Chondrocyte (in vitro differentiated cells): ENCODE measurements at places on chromosomes 11 and 22.
A peak's percentile ranks its signal among the peaks of the same experiment; 100 is the strongest.

DNA sequence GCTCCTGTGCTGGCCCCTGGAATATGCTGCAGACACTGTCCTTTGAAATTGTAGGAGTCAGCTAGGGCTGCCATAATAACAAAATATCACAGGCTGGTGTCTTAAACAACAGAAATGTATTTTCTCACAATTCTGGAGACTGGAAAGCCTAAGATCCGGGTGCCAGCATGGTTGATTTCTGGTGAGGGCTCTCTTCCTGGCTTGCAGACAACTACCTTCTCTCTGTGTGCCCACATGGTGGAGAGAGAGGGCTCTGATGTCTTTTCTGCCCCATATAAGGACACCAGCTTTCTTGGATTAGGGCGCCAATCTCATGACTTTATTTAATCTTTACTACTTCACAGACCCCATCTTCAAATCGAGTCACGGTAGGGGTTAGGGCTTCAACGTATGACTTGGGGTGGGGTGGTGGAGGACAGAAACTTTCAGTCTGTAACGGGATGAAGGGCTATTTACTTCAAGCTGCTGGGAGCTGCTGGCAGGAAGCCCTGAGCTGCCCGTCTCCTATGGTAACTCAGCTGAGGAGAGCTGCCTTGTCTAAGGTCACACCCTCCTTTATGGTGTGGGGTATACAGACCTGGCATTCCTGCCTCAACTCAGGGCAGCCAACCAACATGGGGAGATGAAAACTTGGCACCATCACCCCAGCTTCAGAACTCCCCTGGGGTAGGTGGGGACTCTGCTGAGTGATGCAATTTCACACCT is 142.9 kb upstream of the ZBED5 start:
- DNase-seq, result no peak

DNA sequence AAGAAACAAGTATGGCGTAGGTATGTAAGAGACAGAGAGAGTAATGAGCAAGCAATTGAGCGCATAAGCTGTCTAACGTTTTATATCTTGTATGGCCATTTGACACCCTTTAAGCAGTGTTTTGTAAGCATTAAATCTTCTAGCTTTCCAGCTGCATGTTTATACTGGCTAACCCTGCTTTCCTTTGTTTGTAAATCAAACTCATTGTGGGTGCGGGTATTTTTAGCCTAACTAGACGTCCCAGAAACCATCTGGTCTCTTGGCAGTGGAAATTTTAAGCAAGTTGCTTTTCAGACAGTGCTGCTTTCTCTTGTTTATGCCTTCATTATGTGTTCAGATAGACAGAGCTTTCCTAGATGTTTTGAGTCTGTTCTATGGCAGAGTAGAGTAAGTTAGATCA is 73.5 kb downstream of the RNF169 start:
- DNase-seq, result no peak

GRCh38 chr11:102288725-102289083 is 28.6 kb upstream of the BIRC3 start:
- no peak for DNase-seq

GRCh38 chr11:96008161-96008720 is 84.3 kb upstream of the MTMR2 start:
- DNase-seq, result no peak

- no peak for DNase-seq
Measured at GRCh38 chr11:859394-860131, 16.9 kb downstream of the TSPAN4 start.

- DNase-seq, result peak; percentile 87
Measured at GRCh38 chr11:70501933-70502540, 103.7 kb downstream of the CTTN start.

GRCh38 chr11:133991101-133991500 is 34.3 kb upstream of the IGSF9B start:
- no peak for DNase-seq

DNA sequence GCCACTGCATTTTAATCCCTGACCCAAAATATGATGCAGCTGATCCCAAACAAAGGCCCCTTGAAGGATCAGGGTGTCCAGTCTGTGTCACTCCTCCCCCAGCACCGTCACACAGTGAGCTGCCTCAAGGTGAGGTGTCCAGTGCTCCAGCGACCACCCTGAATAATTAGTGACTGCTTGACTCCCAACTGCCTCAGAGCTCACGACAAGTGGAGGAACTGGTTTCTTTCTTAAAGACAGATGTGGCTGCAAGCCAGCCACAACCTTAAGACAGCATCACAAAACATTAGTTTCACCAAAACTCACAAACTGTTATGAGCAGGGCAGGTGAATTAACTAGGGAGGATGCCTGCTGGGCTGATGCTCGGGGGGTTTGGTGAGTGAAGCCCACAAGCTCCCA is 74.6 kb downstream of the PIWIL3 start:
- no peak for DNase-seq

- no peak for DNase-seq
Measured at GRCh38 chr11:46112961-46113607, 8.2 kb downstream of the PHF21A start.

- DNase-seq, result no peak
Measured at GRCh38 chr11:117328375-117329010, 839 bp downstream of the CEP164 start.

DNA sequence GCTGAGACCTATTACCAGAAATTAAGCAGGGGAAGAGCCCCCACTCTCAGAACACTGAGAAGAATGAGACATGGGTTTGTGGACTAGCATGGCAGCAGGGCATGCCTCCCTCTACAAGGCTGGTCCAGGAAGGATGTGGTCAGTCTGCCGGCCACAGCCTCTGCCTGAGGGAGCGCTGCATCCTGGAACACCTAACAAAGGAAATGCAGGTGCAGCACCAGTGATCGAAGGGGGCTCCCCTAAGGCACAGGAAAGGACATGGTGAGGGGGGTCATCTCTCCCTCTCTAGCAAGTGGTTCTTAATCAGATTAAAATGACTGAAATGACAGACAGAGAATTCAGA is 40.6 kb upstream of the ARL14EP start:
- no peak for DNase-seq

GRCh38 chr11:77617892-77618291 is 19.7 kb downstream of the CLNS1A start:
- DNase-seq, result no peak

GRCh38 chr11:6427516-6427915 is 8.6 kb upstream of the APBB1 start:
- no peak for DNase-seq

DNA sequence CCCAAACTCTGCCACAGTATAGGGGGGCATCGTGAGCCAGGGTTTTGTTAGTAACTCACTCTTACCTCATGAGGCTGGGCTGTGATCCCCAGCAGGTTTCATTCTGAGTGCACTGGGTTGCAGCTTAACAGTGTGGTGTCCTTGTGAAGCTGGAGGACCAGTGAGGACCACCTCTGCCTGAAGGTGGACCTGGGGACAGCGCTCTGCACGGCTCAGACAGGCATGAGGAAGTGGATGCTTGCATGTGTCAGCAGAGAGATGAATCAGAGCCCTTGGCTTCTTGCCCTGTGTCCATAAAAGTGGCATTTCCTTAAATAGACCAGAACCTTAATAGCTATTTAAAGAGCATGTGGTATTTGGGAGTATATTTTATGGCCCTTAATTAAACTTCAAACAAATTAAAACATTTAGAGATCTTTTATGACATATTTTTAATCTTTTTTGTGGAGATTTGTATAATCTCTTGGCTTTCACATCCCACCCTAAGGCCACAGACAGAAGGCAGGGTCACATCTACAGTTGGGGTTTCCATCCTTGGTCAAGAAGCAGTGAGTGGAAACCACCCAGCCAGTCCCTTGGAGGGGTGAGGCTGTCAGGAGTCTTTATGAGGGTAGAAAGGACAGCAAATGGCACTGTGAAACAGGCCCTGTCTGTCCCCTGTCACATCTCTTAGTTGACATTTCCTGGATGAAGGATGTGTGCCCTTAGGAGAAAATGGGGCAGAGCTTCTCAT is 24.8 kb upstream of the ADORA2A start:
- no peak for DNase-seq

GRCh38 chr11:32184041-32184722 is 93.3 kb downstream of the RCN1 start:
- no peak for DNase-seq

GRCh38 chr11:114679505-114679904 is 1.2 kb downstream of the NXPE2 start:
- no peak for DNase-seq

- no peak for DNase-seq
Measured at GRCh38 chr11:78270971-78271370, 82.3 kb downstream of the USP35 start.

- DNase-seq, result peak; percentile 82
Measured at GRCh38 chr22:20423008-20423905, 14.4 kb downstream of the SCARF2 start.

- DNase-seq, result no peak
Measured at GRCh38 chr11:61037441-61038093, 64.7 kb upstream of the CD5 start.

DNA sequence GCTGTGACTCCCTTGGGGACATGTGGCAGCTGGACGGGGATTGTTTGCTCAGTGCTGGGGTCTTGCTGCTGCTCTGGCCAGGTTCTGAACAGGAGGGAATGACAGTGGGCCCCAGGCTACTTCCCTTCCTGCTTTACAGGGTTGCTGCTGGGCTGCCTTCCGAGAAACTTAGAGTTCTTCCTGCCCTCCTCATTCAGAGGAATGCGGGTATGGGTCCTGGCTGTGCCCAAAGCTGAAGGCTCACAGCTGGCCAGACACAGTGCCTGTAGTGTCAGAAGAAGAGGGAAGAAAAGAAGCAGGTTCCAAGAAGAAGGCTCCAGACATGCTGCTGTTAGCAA is 108.3 kb upstream of the PARVA start:
- no peak for DNase-seq

- no peak for DNase-seq
Measured at GRCh38 chr22:18110194-18110953, at the start of gene TUBA8. TSS of gene TUBA8 (plus strand) at chr22:18110809. CDS start at chr22:18110866, 57 bp downstream.

- DNase-seq, result peak; percentile 70
Measured at GRCh38 chr11:57491371-57492061, 24.0 kb downstream of the SLC43A1 start.

DNA sequence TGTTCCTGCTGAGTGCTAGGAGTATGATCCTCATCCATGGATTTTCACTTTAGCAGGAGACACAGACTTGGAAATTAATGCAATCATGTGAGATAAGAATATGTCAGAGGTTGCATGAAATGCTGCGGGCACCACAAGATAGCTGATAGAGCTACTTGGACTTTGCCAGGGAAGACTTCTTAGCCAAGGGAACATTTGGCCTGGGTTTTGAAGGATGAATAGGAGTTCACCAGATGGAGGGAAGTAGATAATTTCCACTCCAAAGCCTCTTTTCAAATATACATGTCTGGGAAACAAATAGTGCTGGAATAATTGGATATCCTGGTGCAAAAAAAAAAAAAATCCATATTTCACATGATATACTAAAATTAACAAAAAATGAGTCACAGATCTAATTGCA is 44.2 kb downstream of the MYO18B start:
- DNase-seq, result no peak

DNA sequence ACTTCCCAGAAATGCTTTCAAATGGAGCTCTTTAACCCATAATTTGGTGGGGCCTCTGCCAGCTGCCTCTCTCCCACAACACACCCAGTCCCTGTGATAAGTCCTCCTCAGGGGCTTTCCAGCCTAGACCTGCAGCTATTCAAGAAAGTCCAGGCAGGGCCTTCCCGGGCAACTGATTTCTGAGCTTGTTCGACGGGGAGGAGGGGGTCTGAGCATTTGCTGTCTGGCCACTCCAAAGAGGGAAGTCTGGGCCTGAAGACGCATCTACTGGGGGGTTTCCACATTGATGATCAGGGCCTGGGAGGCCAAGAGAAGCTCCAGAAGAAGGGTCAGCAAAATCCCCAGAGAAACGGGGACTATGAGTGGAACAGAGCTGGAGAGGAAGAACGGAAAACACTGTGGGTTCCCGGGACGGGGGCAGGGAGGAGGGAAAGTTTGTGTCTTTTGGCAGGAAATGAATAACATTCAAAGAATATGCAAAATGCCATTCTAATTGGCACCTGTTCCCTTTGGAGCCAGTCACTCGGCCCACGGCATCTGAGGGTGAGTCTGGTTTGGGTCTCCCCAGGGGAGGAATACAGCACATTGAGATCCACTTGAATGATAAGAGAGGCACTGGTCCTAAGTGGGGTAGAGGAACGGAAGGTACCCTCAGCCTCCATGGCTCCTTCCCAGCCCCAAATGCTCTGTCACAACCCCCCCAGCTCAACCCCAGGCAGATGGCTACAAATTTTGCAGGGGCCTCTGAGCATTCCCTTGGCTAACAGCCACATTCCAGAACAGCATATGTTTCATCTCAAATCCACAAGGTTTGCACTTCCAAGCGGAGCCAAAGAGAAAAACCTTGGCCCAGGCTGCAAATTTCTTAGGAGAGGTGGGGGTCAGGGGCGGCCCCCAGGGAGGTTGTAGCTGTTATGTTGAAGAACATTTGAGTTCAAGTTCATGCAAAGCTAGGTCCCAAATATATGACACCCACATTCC is 72.0 kb downstream of the RPUSD4 start:
- peak; percentile 70 for DNase-seq

GRCh38 chr22:40203572-40203971 is 25.8 kb downstream of the TNRC6B start:
- DNase-seq, result no peak

DNA sequence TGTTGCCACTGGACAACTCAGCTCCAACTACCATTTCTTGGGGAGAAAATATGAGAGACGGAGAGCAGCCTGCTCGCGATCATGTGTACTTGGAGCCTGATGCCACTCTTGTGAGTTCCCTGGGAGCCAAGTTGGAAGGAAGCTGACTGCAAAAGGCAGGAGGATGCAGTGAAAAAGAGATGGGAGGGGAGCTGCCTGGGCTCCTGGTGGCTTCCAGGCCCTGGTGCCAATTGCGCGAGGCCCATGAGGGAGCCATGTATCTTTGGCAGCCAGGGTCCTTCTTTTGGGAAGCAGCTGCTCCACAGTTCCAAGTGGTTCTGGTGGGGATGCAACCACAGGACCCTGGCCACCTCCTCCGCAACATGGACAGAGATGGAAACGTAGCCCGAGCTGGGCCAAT is 11.1 kb downstream of the C11orf91 start:
- no peak for DNase-seq

- DNase-seq, result no peak
Measured at GRCh38 chr22:49330421-49331222, 497.1 kb downstream of the BRD1 start.

DNA sequence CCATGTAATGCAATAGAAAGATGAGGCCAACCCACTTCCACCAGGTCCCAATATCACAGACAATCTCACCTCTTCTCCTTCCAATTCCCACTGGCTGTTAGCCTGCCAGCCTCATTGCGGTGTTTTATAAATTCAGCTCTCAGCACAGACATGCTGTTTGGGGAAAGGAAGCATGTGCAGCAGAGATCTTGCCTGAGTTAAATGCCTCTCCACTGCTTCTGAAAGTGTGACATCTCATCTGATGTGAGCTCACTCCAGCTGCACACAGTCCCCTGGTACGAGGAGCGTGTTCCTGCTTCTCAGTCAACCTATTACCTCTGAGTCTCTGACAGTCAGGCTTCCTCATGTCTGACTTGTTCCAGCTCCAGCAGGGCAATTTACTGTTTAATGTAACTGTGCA is 122.7 kb upstream of the GUCY1A2 start:
- no peak for DNase-seq

GRCh38 chr22:30116362-30117117 is 36.3 kb downstream of the HORMAD2 start:
- DNase-seq, result no peak

- no peak for DNase-seq
Measured at GRCh38 chr11:114525682-114526081, 34.0 kb downstream of the NXPE1 start.
